ENCODE measurements at places on chromosomes 1 and 21.

GRCh38 chr1:49298304-49298703, 521.6 kb upstream of the BEND5 start:
- DNase-seq = no peak

DNA sequence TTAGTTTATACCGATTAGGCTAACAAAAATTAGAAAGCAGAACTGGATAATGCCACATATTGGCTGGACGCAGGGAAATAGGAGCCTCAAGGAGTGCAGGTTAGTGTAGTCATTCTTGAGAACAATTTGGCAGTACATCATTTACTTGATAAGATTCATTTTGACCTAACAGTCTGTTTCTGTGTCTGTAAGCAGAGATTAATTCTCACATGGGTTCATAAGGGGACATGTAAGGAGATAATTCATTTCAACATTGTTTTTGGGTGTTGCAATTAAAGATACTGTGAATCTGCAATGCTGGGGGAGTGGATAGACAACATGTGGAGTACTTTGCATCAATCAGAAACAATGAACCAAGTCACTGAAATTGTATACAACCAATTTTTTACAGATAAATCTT, 32.0 kb downstream of the AGO3 start:
- no peak for DNase-seq

DNA sequence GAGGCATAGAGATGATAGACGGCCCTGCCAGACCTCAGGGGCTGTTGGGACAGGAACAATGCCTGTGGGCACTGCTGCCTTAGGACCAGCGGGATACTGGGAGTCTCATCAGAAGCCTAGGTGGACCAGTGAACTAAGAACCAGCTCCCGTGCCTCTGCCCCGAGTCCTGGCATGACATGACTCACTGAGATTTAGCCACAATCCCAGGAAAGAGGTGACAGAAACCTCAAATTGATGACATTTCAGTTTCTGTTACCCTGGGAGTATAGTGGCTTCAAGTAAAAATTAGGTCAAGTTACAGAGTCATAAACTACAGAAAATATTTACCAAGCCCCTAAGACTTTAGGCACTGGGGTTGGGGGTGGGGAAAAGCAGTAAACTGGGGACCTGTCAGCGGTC, 74.6 kb upstream of the GADD45A start:
- no peak for DNase-seq

DNA sequence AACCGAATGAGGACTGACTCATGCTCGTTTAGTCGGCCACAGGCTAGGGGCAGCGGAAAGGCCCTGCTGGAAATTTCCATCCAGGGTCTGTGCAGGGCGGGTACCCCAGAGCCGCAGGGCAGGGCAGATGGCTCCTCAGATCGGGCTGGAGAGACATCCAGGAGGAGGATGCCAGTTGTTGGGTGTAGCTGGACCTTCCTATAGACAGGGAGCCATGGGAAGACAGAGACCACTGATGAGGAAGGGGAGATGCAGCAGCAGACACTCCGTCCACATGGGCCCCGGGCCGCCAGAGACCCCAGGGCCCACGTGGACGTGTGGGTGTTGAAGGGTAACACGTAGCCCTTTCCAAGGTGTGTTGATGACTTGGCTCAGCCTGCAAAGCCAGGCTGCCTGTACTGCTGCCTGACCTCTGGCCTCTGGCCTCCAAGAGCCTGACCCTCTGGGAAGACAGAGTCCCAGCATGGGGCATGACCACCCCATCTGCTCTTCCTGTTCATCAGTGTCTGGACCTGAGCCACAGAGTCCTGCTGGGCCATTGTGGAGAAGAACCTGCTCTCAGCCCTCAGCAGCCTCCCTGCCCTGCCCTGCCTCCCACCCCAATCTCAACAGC, 4.8 kb downstream of the GNG4 start:
- DNase-seq = no peak

DNA sequence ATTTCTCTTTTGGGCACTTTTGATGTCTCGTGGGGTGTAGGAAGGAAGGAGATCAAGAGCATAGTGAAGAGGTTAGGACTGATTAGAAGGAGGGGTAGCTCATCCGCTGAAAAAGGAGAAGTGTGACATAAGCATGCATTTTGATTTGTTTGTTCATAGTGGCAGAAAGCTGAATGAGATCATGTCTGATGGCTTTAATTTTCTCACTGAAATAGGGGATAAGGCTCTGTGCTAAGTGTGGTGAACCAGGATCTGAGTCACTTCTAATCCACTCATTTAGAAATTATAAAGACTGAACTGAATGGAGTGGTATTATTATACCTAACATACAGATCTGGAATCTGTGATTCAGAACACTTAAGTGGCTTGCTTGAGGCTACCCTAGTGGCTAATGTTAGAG, 344.5 kb downstream of the PDE4B start:
- no peak for DNase-seq

- peak; percentile 76 for DNase-seq
Measured at GRCh38 chr21:43866260-43866629, 1.2 kb downstream of the AGPAT3 start.

DNA sequence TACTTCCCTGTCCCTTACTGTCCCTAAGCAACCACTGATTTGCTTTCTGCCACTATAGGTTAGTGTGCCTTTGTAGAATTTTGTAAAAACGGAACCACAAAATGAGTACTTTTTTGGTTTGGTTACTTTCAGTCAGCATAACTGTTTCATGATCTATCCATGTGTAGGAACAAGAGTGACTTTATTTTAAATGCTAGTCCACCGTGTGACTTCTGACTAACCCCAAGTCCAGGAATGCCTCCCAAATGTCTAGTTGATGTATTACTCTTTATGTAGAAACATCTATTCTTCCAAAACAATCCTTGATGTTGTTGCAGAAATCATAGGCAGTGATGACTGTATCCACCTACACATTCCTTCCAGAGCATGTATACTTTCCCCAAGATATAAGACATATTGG, 21.3 kb downstream of the ATPAF1 start:
- no peak for DNase-seq

- no peak for DNase-seq
Measured at GRCh38 chr1:204478172-204478899, 16.3 kb downstream of the PIK3C2B start.

DNA sequence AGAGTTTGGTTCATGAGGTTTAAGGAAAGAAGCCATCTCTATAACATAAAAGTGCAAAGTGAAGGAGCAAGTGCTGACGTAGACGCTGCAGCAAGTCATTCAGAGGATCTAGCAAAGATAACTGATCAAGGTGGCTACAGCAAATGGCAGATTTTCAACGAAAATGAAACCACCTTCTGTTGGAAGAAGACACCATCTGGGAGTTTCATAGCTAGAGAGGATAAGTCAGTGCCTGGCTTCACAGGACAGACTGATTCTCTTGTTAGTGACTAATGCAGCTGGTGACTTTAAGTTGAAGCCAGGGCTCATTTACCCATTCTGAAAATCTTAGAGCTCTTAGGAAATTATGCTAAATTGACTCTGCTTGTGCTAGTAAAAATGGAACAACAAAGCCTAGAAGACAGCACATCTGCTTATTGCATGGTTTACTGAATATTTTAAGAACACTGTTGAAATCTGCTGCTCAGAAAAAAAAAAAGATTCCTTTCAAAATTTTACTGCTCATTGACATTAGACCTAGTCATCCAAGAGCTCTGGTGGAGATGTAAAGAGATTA, 10.5 kb downstream of the MAEL start:
- no peak for DNase-seq

- no peak for DNase-seq
Measured at GRCh38 chr1:183210681-183211080, 24.6 kb downstream of the LAMC2 start.

DNA sequence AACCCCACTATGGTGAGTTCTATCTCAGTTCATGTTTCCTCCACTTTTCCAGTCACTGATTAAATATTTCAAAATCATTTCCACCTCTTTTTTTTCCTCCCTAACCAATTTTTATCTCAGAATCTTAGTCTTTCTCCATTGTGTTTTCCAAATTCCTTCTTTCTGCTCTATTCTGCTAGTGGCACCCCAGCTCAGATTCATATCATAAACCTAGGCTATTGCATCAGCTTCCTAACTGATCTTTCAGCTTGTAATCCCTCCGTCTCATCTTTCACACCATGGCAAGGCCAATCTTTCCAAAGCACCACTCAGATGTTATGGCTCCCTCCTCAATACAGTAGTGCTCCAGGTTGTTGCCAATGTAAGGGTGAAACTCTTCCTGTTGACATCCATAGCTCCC, 631.9 kb downstream of the PLPP3 start:
- no peak for DNase-seq

- DNase-seq = no peak
Measured at GRCh38 chr1:98914547-98914946, 90.1 kb downstream of the PLPPR5 start.

DNA sequence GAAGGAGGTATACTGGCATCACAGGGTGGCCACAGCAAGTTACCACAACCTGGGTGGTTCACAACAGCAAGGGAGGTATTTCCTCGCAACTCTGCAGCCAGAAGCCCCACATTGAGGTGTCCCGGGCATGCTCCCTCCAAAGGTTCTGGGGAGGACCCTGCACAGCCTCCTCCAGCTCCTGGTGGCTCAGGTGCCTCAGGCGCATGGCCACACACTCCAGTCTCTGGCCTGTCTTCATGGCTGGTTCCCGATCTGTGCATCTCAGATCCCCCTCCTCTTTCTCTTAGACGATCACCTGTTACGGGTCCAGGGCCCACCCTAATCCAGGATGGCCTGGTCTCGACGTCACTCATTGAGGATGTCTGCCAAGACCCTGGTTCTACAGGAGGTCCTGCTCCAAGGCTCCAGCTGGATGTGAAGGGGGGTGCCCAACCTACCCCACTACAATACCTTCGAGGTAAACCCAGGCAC, 6.7 kb upstream of the ARF1 start:
- peak; percentile 68 for DNase-seq

DNA sequence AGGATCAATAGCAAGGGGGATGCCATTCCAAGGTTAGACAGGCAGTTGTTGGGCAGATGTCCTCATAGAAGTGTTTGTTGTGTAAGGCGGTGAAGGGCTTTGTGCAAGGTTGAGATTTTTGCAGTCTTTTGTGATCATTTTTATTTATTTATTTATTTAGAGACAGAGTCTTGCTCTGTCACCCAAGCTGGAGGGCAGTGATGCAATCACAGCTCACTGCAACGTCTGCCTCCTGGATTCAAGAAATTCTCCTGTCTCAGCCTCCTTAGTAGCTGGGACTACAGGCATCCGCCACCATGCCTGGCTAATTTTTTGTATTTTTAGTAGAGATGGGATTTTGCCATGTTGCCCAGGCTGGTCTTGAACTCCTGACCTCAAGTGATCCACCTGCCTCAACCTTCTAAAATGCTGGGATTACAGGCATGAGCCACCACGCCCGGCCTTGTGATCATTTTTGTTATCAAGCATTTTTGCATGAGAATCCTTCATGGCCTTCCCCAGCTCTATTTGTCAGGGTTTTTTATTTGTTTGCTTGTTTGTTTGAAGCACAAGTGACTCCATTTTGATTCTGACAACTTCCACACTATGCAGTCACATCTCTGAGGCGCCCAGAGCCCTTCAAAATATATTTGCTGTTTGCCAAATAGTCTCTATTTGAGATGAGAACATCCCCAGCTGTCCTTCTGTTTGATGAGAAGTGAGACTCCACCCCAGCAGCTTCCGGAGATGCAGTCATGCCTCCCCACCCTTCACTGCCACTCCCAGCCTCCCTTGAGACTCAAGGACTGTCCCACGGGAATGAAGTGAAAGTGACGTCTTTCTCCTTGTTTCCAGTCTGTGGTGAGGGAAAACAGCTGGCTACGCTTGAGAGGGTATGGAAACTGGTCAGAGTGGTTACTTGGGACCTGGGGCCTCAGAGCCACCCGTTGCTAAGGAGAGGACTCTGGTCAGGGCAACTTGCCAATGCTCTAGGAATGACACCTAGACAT, 38.0 kb downstream of the TMEM50B start:
- DNase-seq = no peak

DNA sequence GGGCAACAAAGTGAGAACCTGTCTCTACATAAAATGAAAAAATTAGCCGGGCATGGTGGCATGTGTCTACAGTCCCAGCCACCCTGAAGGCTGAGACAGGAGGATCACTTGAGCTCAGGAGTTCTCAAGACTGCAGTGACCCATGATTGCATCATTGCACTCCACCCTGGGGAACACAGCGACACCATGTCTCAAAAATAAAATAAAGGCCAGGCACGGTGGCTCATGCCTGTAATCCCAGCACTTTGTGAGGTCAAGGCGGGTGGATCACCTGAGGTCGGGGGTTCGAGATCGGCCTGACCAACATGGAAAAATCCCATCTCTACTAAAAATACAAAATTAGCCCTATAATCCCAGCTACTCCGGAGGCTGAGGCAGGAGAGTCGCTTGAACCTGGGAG, 20.1 kb downstream of the ANKRD13C start:
- DNase-seq = no peak

- no peak for DNase-seq
Measured at GRCh38 chr1:186491336-186491735, 30.4 kb upstream of the PDC start.

- DNase-seq = no peak
Measured at GRCh38 chr21:16330082-16330907, 600.5 kb downstream of the USP25 start.

- no peak for DNase-seq
Measured at GRCh38 chr1:167089939-167090313, 251 bp downstream of the GPA33 start.

- no peak for DNase-seq
Measured at GRCh38 chr1:70220517-70221237, 503 bp upstream of the SRSF11 start.

- peak; percentile 55 for DNase-seq
Measured at GRCh38 chr1:5744911-5745799, 247.1 kb downstream of the NPHP4 start.

- DNase-seq = no peak
Measured at GRCh38 chr1:180269645-180270529, 39.8 kb downstream of the LHX4 start.

GRCh38 chr1:45895406-45895805, 92.0 kb downstream of the MAST2 start:
- no peak for DNase-seq

DNA sequence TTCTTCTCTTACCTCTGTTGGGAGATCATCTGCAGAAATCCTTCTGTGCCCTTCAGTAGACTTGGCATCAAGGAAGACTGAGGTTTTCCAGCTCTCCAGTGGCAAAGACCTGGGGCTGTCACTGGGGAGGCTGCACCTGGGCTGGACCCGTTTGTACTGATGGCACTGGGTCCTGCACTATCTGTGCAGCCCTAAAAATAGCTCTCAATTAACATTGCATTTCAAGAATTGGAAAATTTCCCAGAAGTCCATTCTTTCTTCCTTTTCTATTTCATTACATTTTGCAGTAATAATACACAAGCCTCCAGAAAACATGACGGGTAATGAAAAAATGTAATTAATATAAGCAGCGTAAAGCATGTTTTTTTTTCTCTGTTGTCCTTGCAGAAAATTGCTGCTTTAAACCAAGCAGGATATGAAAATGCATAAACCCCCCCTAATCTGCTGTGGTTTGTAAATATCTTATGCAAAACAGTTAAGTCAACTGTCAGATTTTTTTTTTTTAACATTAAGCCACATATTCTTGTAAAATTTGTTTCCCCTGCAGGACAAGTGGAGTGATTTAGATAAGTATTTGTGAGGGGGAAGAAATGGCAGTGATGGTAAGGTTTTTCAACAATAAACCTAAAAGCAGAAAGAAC, 64.9 kb downstream of the LMO4 start:
- no peak for DNase-seq

- no peak for DNase-seq
Measured at GRCh38 chr1:180248176-180248575, 18.1 kb downstream of the LHX4 start.

GRCh38 chr21:40041446-40041845, 174.2 kb downstream of the PCP4 start:
- DNase-seq = no peak
